CD8-positive, alpha-beta memory T cell (primary cell): ENCODE measurements at places on chromosomes 3 and 15.

- no peak for DNase-seq
Observed at GRCh38 chr3:13391308-13391707, 28.8 kb downstream of the NUP210 start.

- DNase-seq: no peak
Observed at GRCh38 chr15:37217567-37217966, 117.2 kb upstream of the MEIS2 start.

- no peak for DNase-seq
Observed at GRCh38 chr3:122077293-122078234, 22.4 kb downstream of the CD86 start.

- DNase-seq: no peak
Observed at GRCh38 chr3:175580318-175580717, 721.2 kb downstream of the NAALADL2 start.

GRCh38 chr3:157130467-157131251, 29.3 kb downstream of the CCNL1 start:
- peak; percentile 62 for DNase-seq

DNA sequence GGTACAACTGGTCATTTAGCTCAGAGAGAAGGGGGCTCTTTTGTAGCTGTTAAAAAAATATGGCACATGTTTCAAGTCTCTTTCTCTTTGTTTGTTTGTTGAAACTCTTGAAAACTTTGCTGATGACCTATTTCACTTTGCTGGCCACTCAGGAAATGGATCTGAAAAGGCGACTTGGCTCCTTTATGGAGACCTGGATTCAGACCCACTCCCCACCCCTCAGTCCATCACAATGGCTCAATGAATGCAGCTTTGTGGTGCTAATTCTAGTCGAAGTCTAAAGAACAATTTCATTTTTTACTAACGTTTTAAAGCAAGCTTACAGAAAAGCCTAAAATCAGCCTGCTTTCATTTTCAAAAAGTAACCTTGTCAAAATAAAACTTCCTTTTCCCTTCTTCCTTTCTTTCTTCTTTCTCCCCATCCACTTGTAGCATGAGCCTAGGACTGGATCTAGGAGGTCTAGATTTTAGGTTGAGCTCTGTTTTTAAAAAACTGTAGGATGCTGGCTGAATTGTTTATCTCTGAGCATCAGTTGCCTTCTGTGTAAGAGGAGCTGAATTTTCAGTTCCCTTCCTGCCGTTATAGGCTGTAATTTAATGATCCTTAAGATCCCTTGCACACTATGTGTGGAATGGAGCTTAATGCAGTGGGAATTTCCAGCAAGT, 165.5 kb upstream of the FEZF2 start:
- DNase-seq: no peak

DNA sequence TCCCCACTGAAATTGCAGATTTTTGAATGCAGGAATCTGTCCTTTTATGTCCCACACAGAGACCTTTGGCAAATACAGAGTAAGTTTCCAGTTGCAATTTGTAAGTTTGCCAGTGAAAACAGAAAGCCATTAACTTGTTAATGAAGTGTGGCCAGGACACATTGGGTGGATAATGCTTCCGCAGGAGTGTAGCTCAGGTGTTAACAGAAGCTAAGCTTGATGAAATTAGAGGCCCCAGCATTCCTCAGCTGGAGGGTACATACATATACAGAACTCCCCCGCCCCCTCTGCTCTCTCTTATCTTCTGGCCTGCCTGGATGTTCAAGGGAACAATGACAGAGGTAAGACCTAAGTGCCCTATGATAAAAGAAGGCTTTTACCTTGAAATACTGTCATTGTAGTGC, 8.1 kb upstream of the LRRC2 start:
- no peak for DNase-seq

DNA sequence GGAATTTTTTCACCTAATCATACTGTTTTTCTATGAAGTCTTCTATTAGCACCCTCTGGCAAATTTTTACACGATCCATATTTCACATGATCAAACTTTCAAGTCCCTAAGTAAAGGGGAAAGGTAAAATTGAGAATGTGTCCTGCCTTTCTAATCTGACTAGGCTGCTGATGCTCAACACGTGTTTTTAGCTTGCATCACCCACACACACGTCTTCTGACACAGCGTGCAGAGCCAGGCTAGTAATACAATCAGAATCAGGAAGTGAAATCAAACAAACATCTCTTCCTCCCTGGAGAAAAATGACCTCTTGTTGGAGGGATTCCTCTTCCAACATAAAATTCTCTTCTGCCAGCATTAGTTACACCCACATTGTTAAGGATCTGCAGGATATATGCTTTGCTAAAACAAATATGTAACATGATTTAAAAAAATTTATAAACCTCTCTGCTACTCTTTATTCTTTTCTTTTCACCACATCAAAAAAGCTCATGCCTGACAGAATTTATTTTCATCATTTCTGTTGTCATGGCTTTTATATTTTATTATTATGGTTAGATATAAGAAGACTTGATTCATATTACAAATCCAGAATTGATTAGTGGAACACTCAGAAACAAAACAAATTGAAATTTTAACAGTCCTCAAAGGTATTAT, 122.4 kb downstream of the RAP2B start:
- DNase-seq: no peak

- DNase-seq: no peak
Observed at GRCh38 chr3:56251343-56251945, 216.8 kb downstream of the ERC2 start.
